H9 (cell line): ENCODE measurements at places on chromosomes 11 and 22.

GRCh38 chr11:56922421-56922820, 66.3 kb upstream of the OR5AK2 start:
- DNase-seq: no peak

- DNase-seq: peak; percentile 74
Observed at GRCh38 chr11:65060913-65061408, 2.6 kb upstream of the NAALADL1 start.

- DNase-seq: no peak
Observed at GRCh38 chr11:68016161-68016903, 6.2 kb downstream of the ALDH3B1 start.

GRCh38 chr11:133181066-133181465, 351.2 kb downstream of the OPCML start:
- DNase-seq: no peak

DNA sequence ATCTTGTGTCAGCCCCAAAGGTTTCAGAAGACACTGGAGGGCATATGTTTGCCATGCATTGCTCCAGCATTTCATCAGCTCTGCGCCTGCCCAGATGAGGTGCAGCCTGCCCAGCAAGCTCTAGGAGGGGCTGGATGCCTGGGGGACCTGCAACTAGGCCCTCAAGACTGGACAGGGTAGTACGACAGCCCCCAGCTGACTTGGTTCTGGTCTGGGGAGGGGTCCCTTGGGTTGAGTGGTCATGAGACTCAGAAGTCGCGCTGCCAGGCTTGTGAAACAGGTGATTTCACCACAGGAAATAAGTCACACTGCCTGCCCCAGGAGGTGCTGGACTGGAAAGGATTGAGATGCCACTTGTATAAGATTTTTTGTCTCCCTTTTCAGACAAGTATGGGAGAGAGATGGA, 23.4 kb downstream of the TPBGL start:
- DNase-seq: no peak

DNA sequence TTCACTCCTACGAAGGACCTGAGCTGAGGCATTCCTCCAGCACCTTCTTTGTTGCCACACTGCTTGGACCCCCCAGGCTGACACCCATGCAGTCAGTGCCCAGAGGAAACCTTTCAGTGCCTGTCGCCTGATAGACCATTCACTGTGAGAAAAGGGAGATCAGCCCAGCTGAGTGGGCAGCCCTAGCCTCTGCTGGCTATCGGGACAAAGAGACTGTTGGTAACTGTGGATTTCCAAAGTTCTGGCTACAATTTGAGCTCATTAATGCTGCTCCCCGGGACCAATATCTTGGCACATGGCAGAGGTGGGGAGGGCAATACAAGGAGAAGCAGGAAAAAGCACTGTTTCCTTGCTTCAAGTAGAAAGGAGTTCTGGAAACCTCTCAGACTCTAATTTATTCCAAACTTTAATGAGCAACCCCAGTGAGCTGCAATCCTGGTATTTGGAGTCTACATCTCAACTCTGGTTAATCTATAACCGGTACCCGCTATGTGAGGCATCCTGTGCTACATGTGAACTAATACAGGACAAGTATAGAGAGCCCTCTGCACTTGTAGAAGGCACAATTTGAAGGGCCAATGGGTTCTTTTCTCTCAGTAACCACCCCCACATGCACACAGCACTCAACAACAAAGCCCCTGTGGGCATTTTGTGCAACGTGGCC, 200.7 kb upstream of the NCAM1 start:
- DNase-seq: no peak

GRCh38 chr11:15711311-15711710, 596.6 kb downstream of the INSC start:
- peak; percentile 68 for DNase-seq

GRCh38 chr11:100010393-100010792, 676.7 kb upstream of the ARHGAP42 start:
- peak; percentile 41 for DNase-seq

GRCh38 chr22:27949421-27949820, 30.4 kb upstream of the PITPNB start:
- DNase-seq: no peak

GRCh38 chr11:87440076-87440770, 402.5 kb downstream of the TMEM135 start:
- no peak for DNase-seq

- no peak for DNase-seq
Observed at GRCh38 chr11:14914536-14914935, 22.5 kb upstream of the CYP2R1 start.

- DNase-seq: no peak
Observed at GRCh38 chr11:97607291-97608000, 1217.6 kb downstream of the JRKL start.

- peak; percentile 71 for DNase-seq
Observed at GRCh38 chr11:59668188-59668949, 468 bp downstream of the PATL1 start.

DNA sequence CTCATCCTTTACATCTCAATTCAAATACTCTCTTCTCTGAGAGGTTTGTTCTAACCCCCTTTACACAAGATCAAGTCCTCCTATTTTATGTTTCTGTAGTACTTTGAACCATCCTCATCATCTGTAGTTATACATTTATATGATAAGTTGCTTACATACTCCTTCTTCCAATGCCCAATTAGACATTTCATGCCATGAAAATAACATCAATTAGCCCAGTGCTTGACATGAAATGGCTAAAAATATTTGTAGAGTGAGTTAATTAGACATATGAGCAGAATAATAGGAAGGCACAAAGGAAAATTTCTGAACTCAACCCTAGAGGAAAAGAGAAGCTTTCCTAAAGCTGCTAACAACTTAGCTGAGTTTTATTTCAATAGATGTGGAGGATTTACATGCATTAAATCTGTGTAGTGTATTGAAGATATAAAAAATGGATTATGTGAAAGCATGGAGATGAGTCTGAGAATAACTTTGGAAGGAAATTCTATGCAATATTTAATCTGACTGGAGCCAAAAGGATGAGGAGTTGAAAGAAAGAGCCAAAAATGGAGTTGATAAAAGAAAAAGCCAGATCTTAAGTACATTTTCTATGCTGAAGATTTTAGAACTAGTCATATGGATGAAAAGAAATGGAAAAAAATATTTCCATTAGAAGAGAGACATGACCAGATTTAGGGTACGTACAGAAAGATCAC, at the start of gene OR56A1:
Gene OR56A1, minus strand, starts transcription at position 51 of the 698 bp plus-strand sequence. CDS start 3,066 bp downstream, outside the sequence.
- no peak for DNase-seq

DNA sequence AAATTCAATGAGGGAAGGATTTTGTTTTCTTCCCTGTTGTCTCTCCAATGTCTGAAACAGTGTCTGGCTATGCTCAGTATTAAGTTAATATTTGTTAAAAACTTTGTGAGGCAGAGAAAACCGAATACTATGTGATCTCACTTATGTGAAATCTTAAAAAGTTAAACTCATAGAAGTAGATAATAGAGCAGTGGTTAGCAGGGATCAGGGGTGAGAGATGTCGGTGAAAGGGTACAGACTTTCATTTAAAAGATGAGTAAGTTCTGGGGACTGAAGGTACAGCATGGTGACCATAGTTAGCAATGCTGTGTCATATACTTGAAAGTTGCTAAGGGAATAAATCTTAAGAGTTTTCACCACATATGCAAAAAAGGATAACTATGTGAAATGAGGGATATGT, 244.6 kb downstream of the AASDHPPT start:
- no peak for DNase-seq

- no peak for DNase-seq
Observed at GRCh38 chr11:20739107-20739506, 69.7 kb downstream of the NELL1 start.

DNA sequence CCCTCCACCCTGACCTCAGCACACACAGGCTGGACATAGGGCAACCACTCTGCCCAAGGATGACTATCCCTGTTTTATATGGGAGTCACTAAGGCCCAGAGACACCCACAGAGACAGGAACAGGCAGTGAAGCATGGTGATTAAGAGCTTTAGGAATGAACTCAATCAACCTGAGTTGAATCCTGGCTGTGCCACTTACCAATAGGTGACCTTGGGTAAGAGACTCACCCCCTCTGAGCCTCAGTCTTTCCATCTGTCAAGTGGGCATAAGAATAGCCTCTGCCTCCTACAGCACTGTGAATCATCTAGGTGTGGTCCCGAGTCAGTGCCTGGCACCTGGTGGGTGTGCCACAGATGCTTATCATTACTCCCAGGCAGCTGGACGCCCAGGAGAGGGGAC, 6.8 kb downstream of the CRYBB1 start:
- DNase-seq: no peak

GRCh38 chr11:57353446-57353845, 15.3 kb downstream of the P2RX3 start:
- no peak for DNase-seq

- no peak for DNase-seq
Observed at GRCh38 chr11:130188585-130189347, 29.2 kb downstream of the ST14 start.

- no peak for DNase-seq
Observed at GRCh38 chr22:40648386-40648785, 11.9 kb upstream of the MRTFA start.

DNA sequence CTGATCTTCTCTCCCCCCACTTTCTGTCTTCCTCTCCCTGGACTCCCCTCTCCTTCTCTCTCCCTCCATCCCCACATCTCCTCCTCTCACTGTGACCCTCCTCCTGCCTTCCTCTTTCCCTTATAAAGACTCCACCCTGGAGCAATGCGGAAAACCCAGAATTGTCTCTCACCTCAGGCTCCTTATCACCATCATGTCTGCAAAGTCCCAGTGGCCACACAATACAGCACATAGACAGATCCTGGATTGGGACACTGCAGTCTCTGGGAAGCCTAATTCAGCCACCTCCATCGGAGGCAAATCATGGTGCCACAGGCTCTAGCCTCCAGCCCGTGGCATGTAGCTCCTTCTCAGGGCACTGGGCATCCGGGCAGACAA, 2.7 kb downstream of the RFPL2 start:
- DNase-seq: no peak

DNA sequence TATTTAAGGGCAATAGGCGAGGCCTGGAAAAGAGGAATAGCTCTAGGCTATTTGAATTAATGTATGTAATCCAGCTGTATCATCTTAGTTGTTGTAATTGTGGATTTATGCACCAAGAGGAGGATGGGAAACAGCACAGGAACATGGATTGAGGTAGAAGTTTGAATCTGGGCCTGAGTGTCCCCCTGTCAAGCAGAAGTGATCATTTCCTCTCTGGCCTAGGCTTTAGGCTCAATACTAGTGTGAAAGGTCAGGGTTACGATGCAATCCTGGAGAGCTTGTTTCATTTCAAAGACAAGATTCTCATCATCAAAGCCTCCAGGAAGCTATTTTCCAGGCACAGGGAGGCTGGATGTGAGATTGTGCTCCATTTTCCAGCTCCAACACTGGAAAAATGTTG, 77.9 kb upstream of the HSD17B12 start:
- no peak for DNase-seq

DNA sequence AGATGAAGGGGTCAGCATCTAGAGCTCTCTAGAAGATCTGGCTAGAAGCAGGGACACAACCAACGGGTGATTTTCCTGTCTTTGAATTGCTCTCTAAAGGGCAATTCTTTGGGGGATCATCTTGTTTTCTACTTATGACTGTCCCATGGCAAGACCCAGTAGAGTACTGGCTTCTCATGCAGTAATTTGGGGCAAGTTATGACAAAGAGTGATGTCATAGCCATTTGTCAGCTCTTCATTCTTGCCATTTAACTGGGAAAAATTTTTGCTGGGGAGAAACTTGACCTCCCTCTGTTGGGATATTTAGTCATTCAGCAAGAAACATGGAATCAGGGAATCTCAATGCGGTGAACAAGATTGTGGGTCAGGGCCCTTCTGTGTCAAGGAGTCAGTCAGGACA, 80.4 kb downstream of the SLC1A2 start:
- DNase-seq: no peak

- no peak for DNase-seq
Observed at GRCh38 chr22:23522623-23523251, 57.4 kb downstream of the IGLL1 start.

DNA sequence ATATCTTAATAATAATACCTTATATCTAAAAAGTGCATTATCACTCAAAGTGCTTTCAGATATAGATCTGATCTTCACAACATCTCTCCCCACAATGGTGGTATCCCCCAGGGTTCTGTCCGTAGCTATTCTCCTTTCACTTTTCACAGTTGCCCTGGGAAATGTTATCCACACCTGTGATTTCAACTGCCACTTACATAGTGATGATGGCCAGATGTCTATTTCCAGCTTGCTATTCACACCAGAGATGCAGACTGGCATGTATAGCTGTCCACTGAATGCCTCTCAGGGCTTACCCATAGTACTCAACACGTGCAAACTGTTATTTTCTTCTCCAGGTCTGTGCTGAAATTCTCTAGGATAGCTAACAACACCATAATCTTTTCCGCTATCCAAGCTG, 724.7 kb downstream of the DLG2 start:
- DNase-seq: no peak

GRCh38 chr11:105719073-105719822, 109.4 kb downstream of the GRIA4 start:
- no peak for DNase-seq

- DNase-seq: peak; percentile 71
Observed at GRCh38 chr11:13955971-13956421, 6.5 kb upstream of the SPON1 start.

DNA sequence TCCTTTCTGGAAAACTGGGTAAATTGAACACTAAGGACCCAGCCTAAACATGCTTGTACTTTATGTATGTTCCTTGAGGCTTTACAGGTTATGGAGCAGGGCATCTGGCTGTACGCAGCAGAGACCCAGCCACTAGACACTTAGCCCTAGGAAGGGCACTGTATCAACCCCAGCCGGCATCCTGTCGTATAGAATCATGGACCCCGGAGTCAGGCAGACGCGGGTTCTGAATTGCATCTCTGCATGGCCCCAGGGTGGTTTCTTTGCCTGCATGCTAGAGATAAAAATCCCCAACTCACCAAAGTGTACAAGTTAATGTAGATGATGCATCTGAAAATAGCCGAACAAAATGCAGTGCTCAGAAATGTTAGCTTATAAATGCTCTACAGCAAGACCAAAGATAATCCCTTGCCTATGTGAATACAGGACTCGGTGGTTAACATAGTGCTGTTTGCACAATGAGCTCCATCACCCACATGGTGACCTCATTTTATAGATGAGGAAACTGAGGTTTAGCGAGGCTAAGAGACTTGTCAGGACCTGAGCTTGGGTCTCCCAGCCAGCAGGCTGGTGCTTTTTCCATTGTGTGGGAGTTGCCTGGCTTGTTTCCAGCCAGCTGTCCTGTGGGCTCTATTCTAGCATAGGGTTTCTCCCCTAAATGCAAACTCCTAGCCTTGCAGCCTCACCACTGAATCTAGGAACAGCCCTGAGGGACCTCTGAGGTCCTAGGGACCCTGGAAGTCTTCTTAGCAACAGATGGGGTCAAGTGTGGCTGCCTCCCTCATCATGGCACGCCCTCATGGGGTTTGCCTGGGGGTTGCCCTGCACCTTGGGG, 7.3 kb downstream of the CD6 start:
- no peak for DNase-seq

- DNase-seq: no peak
Observed at GRCh38 chr11:113446112-113446511, 29.1 kb downstream of the DRD2 start.

GRCh38 chr11:82085493-82085892, 648.2 kb downstream of the FAM181B start:
- no peak for DNase-seq

DNA sequence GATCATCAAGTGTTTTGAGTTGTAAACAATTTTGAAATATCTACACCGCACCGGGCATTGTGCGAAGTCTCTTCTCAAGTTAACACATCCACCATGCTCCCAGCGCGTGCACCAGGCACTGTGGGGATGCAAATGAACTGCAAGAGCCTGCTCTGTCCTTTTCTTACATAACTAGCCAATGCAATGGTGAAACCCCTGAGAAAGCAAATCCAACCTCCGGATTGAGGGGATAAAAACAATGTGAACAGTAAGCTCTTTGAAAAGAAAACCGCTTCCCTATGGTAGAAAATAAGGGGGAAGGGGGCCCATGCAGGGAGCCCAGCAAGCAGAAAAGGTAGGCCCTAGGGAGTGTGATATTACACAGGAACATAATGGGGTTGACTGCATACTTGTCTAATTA, 274.9 kb upstream of the MPPED2 start:
- no peak for DNase-seq
